ENCODE measurements at places on chromosomes 4 and X. TPM values are rescaled to one million over a fixed set of nuclear protein-coding genes. Genes with fewer than 3 reads are reported as not detected.

Gene SUPT20HL2
- not detected for total RNA-seq

GRCh38 chr4:30717208-30718020 is 2.8 kb upstream of the PCDH7 start:
- DNase-seq: no peak

DNA sequence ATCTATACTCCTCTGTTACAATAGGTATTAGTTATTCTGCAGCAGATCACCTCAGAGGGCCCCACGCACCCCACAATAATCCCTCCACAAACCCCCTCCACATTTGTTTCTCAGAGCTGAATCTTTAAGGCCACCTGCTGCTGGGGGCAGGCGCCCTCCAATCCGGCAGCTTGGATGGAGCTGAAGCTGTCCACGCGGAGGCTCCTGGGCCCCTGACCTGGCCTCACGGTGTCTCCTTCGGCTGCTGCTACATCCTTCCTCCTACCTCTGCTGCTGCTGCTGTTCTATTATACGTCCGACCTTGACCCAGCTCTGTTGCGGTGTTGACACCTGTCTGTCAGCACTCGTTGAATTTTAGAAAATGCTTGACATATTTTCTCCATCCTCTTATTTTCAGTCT is 430.2 kb upstream of the ZFP42 start:
- DNase-seq: no peak

- DNase-seq: no peak
These were observed 82.4 kb downstream of the NR3C2 start for GRCh38 chr4:148359769-148360168.

GRCh38 chr4:86592553-86593249 is 1.4 kb upstream of the PTPN13 start:
- DNase-seq: no peak

DNA sequence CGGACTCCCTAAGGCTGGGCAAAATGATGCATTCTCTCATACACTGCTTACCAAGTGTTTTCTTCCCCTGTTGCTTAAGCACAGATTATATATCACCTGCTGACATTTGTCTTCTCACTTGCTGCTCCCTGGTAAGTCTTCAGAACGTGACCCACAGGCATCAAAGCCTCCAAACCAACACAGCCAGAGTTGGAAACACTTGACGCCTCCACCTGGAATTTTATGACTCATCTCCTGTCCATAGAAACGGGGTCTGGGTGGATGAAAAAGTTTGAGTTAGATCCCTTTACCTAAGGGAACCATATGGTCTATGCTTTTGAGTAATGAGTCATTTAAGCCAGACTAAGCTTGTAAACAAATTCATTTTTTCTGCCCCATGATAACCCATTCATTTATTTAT is 251.6 kb downstream of the USP46 start:
- DNase-seq: no peak

Gene GPRASP2
- 2.6 TPM for total RNA-seq

- DNase-seq: no peak
These were observed 36.5 kb downstream of the SLC7A11 start for GRCh38 chr4:138205531-138206233.

Gene SLC10A4
- not detected for total RNA-seq

Gene ADH4
- total RNA-seq: not detected

GRCh38 chrX:151790481-151791160 is 56.1 kb downstream of the CNGA2 start:
- DNase-seq: no peak

- no peak for DNase-seq
These were observed 16.0 kb downstream of the XG start for GRCh38 chrX:2767631-2768455.

DNA sequence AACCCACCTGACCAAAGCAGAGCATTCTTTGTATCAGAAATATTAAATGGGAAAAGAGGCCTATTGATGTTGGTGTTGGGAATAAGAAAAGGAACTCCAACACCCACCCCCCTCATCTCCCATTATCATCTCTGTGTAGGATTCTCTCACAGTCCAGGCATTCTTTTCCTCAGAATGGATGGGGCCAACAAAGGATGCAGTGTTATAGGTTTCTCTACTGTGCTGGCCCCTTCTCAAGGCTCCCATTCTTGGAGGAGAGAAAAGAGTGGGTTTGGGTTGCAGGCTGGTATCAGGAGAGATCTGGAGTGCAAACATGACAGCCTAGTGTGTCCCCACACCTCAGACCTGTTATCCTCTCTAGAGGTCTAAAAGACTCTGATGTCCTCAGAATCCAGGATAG is 59.6 kb downstream of the UGT8 start:
- DNase-seq: no peak

Gene COL4A5
- total RNA-seq: not detected
